Sigmoid colon (tissue), 7 donors: ENCODE measurements at places on chromosomes 1 and 21.

- no peak overlapping the region for H3K27ac ChIP-seq
- DNase-seq, result no peak
- no peaks in the 10 kb centered on the region for H3K36me3 ChIP-seq
- H3K4me1 ChIP-seq, result peaks cover 26% of the 10 kb centered on the region
- H3K27me3 ChIP-seq, result no peaks in the 10 kb centered on the region
These were observed 6.8 kb downstream of the PCP4L1 start for GRCh38 chr1:161265305-161265704.

DNA sequence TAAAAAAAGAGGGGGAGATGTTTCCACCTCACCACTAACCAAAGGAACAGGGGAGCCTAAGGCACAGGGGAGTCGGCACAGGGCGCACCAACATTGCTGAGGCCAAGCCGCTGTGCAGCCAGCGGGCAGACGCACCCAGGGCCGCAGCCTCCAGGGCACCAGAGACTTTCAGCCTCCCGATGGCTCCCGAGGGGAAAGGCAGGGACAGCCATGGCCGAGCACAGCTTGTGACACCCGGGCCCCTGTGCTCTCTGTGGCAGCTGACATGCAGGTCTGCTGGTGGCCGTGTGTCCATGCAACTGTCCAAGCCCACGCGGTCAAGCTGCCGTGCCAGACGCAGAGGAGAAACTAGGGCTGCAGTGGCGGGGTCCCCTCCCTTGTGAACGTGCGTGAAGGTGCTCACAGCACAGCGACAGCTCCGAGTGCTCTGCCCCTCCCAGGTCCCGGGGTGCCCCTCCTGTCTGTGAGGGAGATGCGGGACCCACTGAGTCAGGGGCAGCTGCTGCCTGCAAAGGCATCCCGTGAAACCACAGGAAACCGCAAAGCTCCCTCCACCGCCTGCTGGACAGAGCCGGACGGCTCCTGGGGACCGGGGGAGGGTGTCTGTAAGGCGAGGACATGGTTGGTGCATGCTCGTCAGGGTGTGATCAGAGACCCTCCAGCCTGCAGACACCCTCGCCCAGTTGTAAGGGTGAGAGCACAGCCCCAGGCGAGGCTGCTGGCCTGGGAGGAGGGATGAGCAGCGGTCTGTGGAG, 2.5 kb downstream of the KRTAP10-11 start:
- DNase-seq, result no peak
- no peaks in the 10 kb centered on the region for H3K27me3 ChIP-seq
- no peaks in the 10 kb centered on the region for H3K4me1 ChIP-seq
- no peaks in the 10 kb centered on the region for H3K36me3 ChIP-seq
- H3K27ac ChIP-seq, result no peak overlapping the region
- H3K4me3 ChIP-seq, result no peak overlapping the region

- no peak for DNase-seq
- no peaks in the 10 kb centered on the region for H3K36me3 ChIP-seq
- H3K4me1 ChIP-seq, result no peaks in the 10 kb centered on the region
- no peaks in the 10 kb centered on the region for H3K27me3 ChIP-seq
- H3K27ac ChIP-seq, result no peak overlapping the region
These were observed 46.4 kb upstream of the RIPK4 start for GRCh38 chr21:41813226-41813625.

DNA sequence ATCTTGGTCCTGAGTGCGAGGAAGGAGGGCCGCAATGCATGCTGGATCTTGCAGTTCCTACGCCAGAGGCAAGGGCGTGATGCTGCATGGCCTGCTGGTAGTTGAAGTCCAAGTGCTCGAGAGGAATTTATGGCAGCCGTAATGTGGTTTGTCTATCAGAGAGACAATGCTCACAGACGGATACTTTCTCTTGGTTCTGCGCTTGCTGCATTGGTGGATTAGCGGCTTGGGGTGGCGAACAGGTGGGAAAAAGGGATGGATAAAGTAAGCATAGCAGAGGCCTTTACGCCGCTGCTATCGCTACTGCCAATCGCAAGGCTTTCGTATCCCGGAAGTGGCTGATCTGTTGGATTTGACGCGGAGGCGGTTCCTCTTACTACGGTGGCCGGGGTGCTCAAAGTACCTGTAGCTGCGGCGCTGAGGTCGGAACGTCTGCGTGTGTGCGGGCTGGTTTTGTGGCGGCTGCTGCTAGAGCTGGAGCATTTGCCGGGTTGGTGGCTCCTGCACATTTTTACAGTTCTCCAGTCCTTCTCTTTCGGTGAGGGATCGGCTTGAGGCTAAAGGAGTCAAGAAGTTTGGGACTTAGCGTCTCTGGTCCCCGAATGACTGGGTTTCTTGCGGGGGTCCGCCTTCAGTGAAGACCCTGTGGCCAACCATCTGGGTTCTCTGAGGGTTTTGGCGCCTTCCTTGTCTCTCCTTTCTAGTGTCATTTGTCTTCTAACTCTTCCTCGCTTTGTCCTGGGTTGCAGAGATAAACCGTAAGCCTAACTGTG, at the start of gene ATG4C:
TSS of gene ATG4C (plus strand) at position 397 of the 773 bp plus-strand sequence. CDS start 19,655 bp downstream, outside the sequence.
- peak within 1 kb of the TSS; percentile 78 for H3K4me3 ChIP-seq
- no peaks in the 10 kb centered on the region for H3K36me3 ChIP-seq
- no peaks in the 10 kb centered on the region for H3K27me3 ChIP-seq
- peak within 1 kb of the TSS; percentile 93 for H3K27ac ChIP-seq

GRCh38 chr1:195335541-195335940, 1272.7 kb downstream of the KCNT2 start:
- no peaks in the 10 kb centered on the region for H3K4me1 ChIP-seq
- DNase-seq, result no peak
- no peaks in the 10 kb centered on the region for H3K36me3 ChIP-seq
- H3K27me3 ChIP-seq, result no peaks in the 10 kb centered on the region
